DMS79 (cell line): ENCODE measurements at places on chromosomes 3 and 15.

GRCh38 chr3:5245927-5246326, 58.4 kb downstream of the EDEM1 start:
- no peak for DNase-seq

DNA sequence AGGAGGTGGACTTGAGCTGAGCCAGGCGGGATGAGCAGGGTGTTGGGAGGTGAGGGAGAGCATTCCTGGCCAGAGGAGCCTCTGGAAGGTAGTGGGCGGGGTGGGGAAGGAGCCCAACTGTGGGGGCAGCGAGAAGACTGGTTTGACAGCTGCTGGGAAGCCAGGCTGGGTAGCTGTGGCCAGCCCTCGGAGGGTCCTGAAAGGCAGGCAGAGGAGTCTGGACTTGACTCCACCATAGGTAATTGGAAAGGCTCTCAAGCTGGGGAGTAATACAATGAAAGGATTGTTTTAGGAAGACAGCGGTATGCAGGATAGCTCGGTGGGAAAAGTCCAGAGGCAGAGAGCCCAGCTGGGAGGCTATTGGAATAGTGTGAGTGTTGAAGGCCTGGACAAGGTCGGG, 17.2 kb downstream of the EPHB3 start:
- DNase-seq: no peak

DNA sequence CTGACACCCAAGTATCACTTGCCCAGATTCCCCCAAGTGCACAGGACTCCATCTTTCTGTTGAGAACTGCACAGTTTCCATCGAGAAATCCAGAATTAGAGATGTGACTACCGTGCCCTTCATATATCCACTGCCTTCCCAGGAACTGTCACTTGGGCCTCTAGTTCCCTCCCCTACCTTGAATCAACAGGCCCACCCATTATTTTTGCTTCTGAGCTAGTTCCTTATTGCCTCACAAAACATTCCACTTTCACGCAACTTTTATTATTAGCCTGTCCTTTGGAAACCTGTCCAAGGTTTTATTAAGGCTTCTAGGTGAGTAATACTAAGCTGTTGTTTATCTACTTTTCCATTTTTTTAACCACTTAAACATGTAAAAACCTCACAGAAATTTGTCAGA, 17.1 kb upstream of the SLC30A4 start:
- no peak for DNase-seq

GRCh38 chr3:8571256-8571655, 69.6 kb downstream of the LMCD1 start:
- DNase-seq: no peak

DNA sequence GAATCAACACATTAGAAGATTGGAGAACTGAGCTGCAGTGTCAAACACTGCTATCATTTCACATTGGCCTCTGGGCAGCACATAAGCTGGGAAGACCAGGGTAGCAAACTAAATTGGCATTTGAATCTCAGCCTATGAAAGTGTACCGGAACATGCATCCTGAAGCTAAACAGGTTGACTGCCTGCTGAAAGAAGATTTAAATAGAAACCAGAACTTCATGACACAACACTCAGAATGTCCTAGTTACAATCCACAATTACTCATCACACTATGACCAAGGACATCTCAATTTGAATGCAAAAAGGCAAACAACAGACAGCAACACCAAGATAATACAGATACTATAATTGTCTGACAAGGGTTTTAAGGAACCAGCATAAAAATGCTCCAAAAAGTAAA, 26.2 kb downstream of the TM2D3 start:
- no peak for DNase-seq

GRCh38 chr3:59992578-59992977, 942.8 kb upstream of the CFAP20DC start:
- DNase-seq: no peak
